DMS53 (cell line): ENCODE measurements at places on chromosomes 13 and 19.

- peak; percentile 0 for DNase-seq
These were observed 72.4 kb downstream of the KLF5 start for GRCh38 chr13:73131247-73131646.

GRCh38 chr13:53783471-53783870 is 754.9 kb downstream of the OLFM4 start:
- peak; percentile 72 for DNase-seq

- no peak for DNase-seq
These were observed 39.4 kb downstream of the RFX2 start for GRCh38 chr19:6070720-6071485.

DNA sequence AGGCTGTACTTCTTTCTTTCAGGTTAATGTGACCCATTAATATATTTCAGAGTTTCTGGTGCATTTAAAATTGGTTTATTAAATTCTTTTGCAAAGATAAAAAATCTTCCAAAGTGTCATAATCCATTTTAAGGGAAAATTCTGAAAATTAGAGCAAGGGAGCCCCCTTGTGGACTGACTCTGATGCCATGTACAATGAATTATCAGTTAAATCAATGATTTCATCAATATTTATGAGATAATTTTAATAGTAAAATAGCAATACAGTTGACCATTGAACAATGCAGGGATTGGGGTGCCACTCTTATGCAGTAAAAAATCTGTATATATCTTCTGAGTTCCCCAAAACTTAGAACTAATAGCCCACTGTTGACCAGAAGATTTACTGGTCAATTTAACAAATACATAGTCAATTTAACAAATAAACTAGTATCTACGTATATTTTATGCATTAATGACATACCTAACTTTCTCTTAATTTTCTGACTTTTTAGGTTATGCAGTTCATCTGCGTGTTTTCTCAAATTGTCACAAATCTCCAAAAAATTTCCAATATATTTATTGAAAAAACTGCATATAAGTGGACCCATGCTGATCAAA is 479.1 kb upstream of the MIR17HG start:
- peak; percentile 26 for DNase-seq

GRCh38 chr19:4352701-4353121 is 9.3 kb downstream of the MPND start:
- DNase-seq = peak; percentile 62

DNA sequence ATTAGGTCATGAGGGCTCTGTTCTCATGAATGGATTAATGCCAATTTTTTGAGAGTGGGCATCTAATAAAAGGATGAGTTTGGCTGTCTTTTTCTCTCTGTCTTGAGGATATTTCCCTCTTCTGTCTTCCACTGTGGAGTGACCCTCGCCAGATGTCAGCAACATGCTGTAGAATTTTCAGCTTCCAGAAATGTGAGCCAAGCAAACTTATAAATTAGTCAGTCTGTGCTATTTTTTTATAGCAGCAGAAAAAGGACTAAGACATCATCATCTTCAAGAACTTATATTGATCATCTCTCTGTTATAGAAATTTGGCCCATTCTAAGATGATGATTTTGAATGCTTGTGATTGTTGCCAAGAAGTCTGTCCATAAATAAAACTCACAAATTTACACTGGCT is 431.4 kb downstream of the FGF9 start:
- DNase-seq = no peak
